ENCODE measurements at places on chromosomes 6 and 20. TPM values are rescaled to one million over a fixed set of nuclear protein-coding genes. Genes with fewer than 3 reads are reported as not detected.

PAK5 gene
- total RNA-seq = 0.10 TPM

KHDRBS2 gene
- not detected for total RNA-seq

CEP85L gene
- total RNA-seq = 22.2 TPM

- H3K36me3 ChIP-seq = peaks cover 8% of the 10 kb centered on the region
- H3K4me3 ChIP-seq = no peak overlapping the region
- DNase-seq = no peak
- peaks cover 19% of the 10 kb centered on the region for H3K4me1 ChIP-seq
Observed at GRCh38 chr20:1875762-1876161, 19.4 kb upstream of the SIRPA start.

DNA sequence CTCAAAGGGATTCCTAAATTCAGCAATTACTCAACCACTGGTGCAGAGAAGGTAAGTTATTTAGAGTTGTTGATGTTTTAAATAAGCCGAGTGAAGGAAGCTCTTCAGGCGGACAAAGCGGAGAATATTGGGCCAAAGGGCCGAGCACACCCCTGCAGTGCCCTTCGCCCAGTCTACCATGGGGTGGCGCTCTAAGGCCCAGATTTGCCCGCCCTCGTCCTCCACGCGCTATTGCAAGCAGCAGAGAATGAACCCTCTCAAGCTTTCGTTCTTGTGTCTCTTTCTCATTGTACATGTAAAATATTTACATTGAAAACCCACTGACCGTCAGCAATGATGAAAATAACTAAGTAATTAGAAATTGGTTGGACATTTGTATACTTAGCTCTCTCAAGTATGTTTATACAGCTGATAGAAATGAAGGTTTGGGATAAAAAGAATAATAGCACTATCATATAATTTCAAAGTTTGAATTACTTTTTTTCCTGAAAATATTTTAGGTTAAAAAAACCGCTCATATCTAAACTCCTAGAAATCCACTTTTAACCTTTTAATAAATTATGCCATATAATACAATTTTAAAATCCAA lies 195.0 kb upstream of the CEP162 start:
- H3K4me1 ChIP-seq = peaks cover 24% of the 10 kb centered on the region
- H3K36me3 ChIP-seq = no peaks in the 10 kb centered on the region
- no peak overlapping the region for H3K27ac ChIP-seq
- no peaks in the 10 kb centered on the region for H3K27me3 ChIP-seq
- peak; percentile 91 for DNase-seq

GRCh38 chr20:23050076-23050838 lies 785 bp upstream of the THBD start:
- H3K4me1 ChIP-seq = peaks cover 42% of the 10 kb centered on the region
- peaks cover 7% of the 10 kb centered on the region for H3K36me3 ChIP-seq
- peak overlapping the region; percentile 95 for H3K4me3 ChIP-seq
- peak; percentile 58 for DNase-seq
- H3K27ac ChIP-seq = peak overlapping the region; percentile 98
- peaks cover 19% of the 10 kb centered on the region for H3K27me3 ChIP-seq

GRCh38 chr6:105786890-105787655 lies 299.1 kb upstream of the PRDM1 start:
- no peak for DNase-seq
- H3K36me3 ChIP-seq = no peaks in the 10 kb centered on the region
- peaks cover 37% of the 10 kb centered on the region for H3K4me1 ChIP-seq

DNA sequence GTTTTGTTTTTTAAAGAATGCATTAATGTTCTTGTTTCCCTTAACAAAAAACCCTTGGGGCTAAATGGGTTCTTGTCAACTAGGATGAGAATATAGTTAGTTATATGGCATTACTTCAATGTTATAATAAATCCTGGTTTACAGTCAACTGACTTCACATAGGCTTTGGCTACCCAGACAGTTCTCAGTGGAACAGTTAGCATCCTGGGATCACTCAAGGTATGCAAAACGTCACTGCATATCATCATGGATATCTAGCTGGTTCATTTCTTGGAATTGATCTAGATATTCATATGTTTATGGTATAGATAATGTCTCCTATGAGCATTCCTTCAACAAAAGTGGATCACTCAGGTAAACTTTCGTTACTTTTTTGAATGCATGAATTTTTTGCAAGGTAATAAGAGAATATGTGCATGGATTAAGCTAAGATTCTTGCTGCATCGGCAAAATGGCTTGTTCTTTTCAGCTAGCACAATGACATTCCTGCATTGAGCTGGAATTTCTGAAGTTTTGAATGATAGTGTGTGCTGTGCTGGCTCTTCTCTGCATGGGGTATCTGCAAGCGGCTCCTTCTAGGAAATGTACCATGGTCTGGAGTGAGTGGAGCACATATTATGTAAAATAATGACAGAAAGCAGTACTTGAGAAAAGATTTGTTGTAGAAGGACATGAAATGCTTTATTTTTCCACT lies 138.9 kb downstream of the ADGRG6 start:
- no peaks in the 10 kb centered on the region for H3K36me3 ChIP-seq
- H3K27me3 ChIP-seq = no peaks in the 10 kb centered on the region
- H3K4me3 ChIP-seq = no peak overlapping the region
- no peaks in the 10 kb centered on the region for H3K4me1 ChIP-seq
- DNase-seq = no peak

DNA sequence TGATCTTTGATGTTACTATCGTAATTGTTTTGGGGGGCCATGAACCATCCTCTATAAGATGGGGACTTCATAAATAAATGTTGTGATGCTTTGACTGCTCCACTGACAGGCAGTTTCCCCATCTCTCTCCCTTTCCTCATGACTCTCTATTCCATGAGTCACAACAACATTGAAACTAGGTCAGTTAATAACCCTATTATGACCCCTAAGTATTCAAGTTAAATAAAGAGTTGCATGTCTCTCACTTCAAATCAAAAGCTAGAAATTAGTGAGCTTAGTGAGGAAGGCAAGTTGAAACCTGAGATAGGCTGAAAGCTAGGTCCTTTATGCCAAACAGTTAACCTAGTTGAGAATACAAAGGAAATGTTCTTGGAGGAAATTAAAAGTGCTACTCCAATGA lies 491.0 kb downstream of the HAO1 start:
- no peaks in the 10 kb centered on the region for H3K36me3 ChIP-seq
- H3K4me3 ChIP-seq = no peak overlapping the region
- H3K27ac ChIP-seq = no peak overlapping the region
- H3K4me1 ChIP-seq = no peaks in the 10 kb centered on the region
- no peaks in the 10 kb centered on the region for H3K27me3 ChIP-seq
- DNase-seq = no peak

GRCh38 chr20:15895126-15895525 lies 678.1 kb downstream of the KIF16B start:
- H3K27ac ChIP-seq = peak overlapping the region; percentile 79
- no peak overlapping the region for H3K4me3 ChIP-seq
- peaks cover 18% of the 10 kb centered on the region for H3K4me1 ChIP-seq
- peaks cover 2% of the 10 kb centered on the region for H3K27me3 ChIP-seq

- H3K36me3 ChIP-seq = peaks cover 4% of the 10 kb centered on the region
- DNase-seq = no peak
- H3K4me3 ChIP-seq = no peak overlapping the region
- H3K27me3 ChIP-seq = peaks cover 2% of the 10 kb centered on the region
- H3K27ac ChIP-seq = no peak overlapping the region
Observed at GRCh38 chr20:47432834-47433210, 68.9 kb upstream of the NCOA3 start.

DNA sequence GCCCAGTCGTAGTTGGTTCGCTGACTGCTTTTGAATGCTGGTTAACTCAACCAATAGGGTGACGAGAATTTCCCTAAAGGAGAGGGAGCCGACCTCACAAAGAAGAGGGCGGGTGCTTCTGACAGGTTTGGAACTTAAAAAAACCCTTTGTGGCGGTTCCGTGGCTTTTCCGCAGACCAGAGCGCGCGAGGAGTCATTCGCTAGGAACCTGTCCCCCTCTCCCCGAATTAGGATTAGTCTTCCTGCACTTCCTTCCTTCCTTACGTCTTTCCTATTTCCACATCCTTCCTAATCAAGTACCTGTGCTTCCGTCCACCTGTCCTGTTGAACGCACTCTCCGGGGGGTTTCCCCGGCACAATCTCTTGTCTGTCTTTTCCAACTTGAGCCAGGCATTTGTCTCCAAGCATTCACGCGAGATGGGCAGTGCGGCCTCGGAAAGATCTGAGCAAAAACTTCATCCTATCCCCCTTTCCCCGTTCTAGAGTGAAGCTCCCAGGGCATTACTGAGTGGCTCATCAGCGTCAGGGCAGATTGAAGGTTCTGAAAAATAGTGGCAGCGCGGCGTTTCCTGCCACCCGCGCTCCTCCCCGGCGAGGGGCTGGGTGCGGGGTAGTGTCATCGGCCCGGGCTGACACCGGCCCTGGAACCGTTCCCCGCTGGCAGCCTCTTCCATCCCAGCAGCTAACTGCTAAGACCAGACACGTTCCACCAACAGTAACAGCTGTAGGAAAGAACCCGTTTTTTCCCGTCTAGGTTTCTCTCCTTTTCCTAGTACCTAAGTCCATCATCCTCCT lies 1.5 kb upstream of the STXBP5 start:
- H3K4me1 ChIP-seq = peaks cover 22% of the 10 kb centered on the region
- H3K4me3 ChIP-seq = peak overlapping the region; percentile 98
- peaks cover 9% of the 10 kb centered on the region for H3K36me3 ChIP-seq
- peak overlapping the region; percentile 97 for H3K27ac ChIP-seq
- peaks cover 16% of the 10 kb centered on the region for H3K27me3 ChIP-seq

- no peak for DNase-seq
- H3K4me3 ChIP-seq = no peak overlapping the region
- peaks cover 21% of the 10 kb centered on the region for H3K36me3 ChIP-seq
- H3K27ac ChIP-seq = no peak overlapping the region
Observed at GRCh38 chr20:1381753-1382591, 10.9 kb downstream of the FKBP1A start.
